Stimulated activated CD4-positive, alpha-beta T cell treated with anti-CD3 and anti-CD28 coated beads, Interleukin-1b, Interleukin-23, amount 100 ng/mL, for 4 hours (primary cell): ENCODE measurements at places on chromosomes 3 and 15.

DNA sequence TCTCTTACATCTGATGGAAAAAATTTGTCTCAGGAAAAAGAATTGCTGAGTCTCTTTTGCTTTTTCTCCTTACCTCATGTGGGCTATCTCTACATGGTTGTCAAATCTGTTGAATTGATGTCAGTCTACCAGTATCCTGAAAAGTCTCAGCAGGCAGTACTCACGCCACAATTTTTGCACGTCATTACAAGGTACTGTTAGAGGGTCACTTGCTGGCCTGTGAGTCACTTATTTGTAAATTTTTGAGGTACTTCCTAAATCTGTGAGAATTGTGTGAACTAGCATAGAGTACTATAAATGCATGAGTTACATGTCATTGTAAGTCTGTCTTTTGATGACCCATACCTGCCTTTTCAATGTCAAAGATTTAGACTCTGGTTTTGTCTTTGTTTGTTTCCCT lies 15.9 kb downstream of the HPS3 start:
- DNase-seq, result no peak

GRCh38 chr3:112128843-112129727 lies 4.0 kb downstream of the GCSAM start:
- peak; percentile 37 for DNase-seq

DNA sequence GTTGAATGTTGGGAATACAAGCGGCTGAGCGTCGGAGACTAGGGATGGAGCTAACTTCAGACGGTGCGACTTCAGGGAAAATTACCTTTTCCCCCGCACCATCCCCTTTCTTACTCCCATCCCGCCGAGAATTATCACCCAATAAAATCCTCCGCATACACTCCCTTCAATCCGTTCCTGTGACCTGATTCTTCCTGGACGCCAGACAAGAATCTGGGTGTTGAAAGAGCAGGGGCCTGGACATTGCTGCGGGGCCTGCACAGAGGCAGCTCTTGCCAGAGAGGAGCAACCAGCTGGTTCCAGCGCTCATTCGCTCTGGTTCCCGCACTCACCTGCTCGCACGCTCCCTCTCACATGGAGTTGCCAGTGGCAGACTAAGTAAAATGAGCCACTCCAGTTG lies 241.9 kb downstream of the ALCAM start:
- no peak for DNase-seq

- no peak for DNase-seq
These were observed 3.8 kb downstream of the BHLHE40 start for GRCh38 chr3:4982773-4983738.

- no peak for DNase-seq
These were observed 135.1 kb upstream of the HACD2 start for GRCh38 chr3:123719862-123720453.

- no peak for DNase-seq
These were observed 1462.8 kb upstream of the GBE1 start for GRCh38 chr3:83224101-83224868.

DNA sequence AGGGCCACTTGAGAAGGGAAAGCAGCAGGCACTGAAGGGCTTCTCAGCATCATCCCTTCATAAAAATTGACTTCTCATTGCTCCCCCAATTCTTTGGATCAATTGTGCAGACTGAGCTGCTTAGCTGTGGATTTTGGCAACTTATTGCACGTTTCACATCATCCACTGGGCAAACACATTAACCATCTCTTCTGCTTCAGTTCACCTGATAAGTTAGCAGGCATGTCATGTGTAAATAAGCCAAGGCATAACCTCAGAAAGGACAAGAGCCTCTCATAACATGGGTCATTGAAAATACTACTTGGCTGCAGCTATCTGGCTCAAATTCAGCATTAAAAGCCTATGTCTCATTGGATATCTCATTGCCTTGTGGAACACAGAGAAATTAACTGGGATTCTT lies 366.5 kb downstream of the LRRC3B start:
- DNase-seq, result no peak

DNA sequence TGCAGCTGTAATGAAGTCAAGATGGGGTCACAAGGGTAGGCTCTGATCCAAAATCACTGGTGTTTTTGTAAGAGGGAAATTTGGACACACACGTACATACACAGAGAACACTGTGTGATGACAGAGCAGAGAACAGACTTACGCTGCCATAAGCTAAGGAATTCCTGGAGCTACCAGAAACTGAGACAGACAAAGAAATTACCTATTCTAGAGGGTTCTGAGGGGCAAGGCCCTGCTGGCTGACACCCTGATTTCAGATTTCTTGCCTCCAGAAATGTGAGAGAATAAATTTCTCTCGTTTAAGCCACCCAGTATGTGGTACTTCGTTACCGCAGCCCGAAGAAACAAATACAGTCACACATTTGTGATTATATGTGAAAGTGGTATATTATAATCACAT lies 24.8 kb downstream of the CBLB start:
- no peak for DNase-seq

GRCh38 chr15:40435023-40435709 lies 5.6 kb upstream of the BAHD1 start:
- no peak for DNase-seq
